ENCODE measurements at places on chromosomes 1 and 21. TPM values are rescaled to one million over a fixed set of nuclear protein-coding genes. Genes with fewer than 3 reads are reported as not detected.
A peak's percentile ranks its signal among the peaks of the same experiment; 100 is the strongest.

Gene ELF3
- not detected for polyA plus RNA-seq

Gene NBPF6
- polyA plus RNA-seq: not detected

Gene CELA3B
- polyA plus RNA-seq: not detected

Gene VN1R5
- not detected for polyA plus RNA-seq

Gene IGFN1
- polyA plus RNA-seq: not detected

Gene CDK18
- not detected for polyA plus RNA-seq

- H3K4me1 ChIP-seq: peaks cover 33% of the 10 kb centered on the region
- peaks cover 47% of the 10 kb centered on the region for H3K36me3 ChIP-seq
- no peak overlapping the region for H3K4me3 ChIP-seq
- no peak for DNase-seq
- no peaks in the 10 kb centered on the region for H3K27me3 ChIP-seq
Measured at GRCh38 chr1:42926879-42927242, 31.8 kb downstream of the SLC2A1 start.

Gene LRRC53
- polyA plus RNA-seq: not detected

DNA sequence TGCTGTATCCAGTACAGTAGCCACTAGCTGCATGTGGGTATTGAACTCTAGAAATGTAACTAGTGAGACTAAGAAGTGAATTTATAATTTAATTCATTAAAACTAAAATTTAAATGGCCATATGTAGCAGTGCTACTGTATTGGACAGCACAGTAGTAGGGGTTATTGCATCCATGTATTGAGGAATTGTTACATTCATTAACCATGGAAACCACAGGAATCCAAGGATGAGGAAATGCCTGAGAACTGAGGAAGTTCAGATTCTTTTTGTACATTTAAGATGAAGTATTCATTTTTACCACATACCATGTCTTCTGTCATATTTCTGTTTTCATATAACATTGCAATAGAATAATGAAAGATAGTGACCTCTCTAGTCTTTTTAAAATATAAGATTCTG lies 2.6 kb downstream of the MTF2 start:
- peaks cover 51% of the 10 kb centered on the region for H3K4me1 ChIP-seq
- H3K4me3 ChIP-seq: peak overlapping the region; percentile 98
- H3K36me3 ChIP-seq: peaks cover 23% of the 10 kb centered on the region
- no peak for DNase-seq

DNA sequence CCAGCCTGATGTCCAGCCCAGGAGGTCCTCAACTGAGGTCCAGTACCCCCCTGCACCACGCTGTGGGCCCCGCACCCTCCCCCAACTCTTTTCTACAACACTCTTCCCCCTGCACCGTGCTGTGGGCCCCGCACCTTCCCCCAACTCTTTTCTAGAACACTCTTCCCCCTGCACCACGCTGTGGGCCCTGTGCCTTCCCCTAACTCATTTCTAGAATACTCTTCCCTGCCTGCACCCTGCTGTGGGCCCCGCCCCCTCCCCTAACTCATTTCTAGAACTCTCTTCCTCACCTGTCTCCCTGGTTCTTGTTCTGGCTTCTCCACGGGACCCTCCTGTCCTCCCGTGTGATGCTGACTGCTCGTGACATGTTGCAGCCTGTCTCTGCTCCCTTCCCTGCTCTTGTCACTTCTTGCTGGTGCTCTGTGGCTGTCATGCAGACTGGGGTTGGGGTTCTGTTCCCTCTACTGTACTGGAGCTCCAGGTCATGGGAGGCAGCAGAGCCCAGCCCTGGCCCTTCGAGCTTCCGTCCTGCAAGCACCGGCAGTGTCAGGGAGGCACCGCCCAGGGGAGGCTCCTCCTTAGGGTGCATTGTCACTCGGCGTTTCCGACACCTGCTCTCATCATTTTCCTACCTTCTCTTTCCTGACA lies 160.1 kb upstream of the COL6A1 start:
- no peak overlapping the region for H3K27ac ChIP-seq
- H3K27me3 ChIP-seq: no peaks in the 10 kb centered on the region
- H3K4me3 ChIP-seq: no peak overlapping the region
- peaks cover 9% of the 10 kb centered on the region for H3K4me1 ChIP-seq

- H3K27me3 ChIP-seq: no peaks in the 10 kb centered on the region
- no peak overlapping the region for H3K4me3 ChIP-seq
- no peak for DNase-seq
- no peak overlapping the region for H3K27ac ChIP-seq
Measured at GRCh38 chr1:44757420-44757819, 17.8 kb downstream of the KIF2C start.

Gene USP24
- polyA plus RNA-seq: 7.2 TPM

- no peaks in the 10 kb centered on the region for H3K36me3 ChIP-seq
- H3K27me3 ChIP-seq: peaks cover 15% of the 10 kb centered on the region
- DNase-seq: peak; percentile 51
Measured at GRCh38 chr1:26959722-26960624, at the start of gene KDF1. Gene KDF1, minus strand, starts transcription at chr1:26960468. Its CDS starts 8,088 bp downstream, at chr1:26952380.

DNA sequence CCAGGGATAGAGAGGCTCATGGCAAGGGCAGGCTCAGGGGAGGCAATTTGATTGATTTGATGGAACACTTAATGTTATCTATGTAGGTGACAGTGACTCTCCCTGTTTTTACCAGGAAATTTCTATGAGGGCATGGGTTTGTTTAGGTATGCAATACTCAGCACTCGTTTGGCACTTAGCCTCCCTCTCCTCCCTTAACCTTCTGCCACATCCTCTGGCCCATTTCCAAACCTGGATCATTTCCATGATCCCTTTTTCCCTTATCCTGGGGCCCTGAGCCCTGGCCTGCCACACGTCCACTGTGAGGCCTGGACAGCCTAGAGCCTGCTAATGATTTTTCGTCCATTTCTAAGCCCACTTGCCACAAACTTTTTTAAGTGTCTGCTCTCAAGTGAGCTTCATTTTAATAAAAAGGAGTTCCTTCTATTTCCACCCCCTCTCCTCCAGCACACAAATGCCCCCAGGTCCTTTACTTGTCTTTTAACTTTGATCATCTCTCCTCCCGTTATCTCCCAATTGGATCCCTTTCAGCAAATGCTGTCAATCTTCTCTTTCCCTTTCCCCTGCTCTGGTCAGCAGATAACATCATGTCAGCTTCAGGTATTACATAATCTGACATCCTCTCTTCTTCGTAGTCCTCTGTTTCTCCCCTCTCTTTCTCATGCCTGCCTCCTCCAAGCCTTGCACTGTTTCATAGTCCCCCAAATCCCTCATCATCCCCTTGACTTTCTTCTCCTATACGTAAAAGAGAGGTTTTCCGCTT lies 37.8 kb upstream of the GADD45A start:
- H3K27ac ChIP-seq: no peak overlapping the region
- H3K4me3 ChIP-seq: no peak overlapping the region
- no peaks in the 10 kb centered on the region for H3K36me3 ChIP-seq
- no peaks in the 10 kb centered on the region for H3K4me1 ChIP-seq
- DNase-seq: no peak

Gene FAM72B
- polyA plus RNA-seq: 1.9 TPM

- no peaks in the 10 kb centered on the region for H3K27me3 ChIP-seq
- no peak for DNase-seq
- no peaks in the 10 kb centered on the region for H3K4me1 ChIP-seq
- no peaks in the 10 kb centered on the region for H3K36me3 ChIP-seq
Measured at GRCh38 chr1:50841791-50842387, 118.2 kb downstream of the FAF1 start.

Gene CYB5RL
- 1.1 TPM for polyA plus RNA-seq

Gene CA6
- 0.41 TPM for polyA plus RNA-seq

DNA sequence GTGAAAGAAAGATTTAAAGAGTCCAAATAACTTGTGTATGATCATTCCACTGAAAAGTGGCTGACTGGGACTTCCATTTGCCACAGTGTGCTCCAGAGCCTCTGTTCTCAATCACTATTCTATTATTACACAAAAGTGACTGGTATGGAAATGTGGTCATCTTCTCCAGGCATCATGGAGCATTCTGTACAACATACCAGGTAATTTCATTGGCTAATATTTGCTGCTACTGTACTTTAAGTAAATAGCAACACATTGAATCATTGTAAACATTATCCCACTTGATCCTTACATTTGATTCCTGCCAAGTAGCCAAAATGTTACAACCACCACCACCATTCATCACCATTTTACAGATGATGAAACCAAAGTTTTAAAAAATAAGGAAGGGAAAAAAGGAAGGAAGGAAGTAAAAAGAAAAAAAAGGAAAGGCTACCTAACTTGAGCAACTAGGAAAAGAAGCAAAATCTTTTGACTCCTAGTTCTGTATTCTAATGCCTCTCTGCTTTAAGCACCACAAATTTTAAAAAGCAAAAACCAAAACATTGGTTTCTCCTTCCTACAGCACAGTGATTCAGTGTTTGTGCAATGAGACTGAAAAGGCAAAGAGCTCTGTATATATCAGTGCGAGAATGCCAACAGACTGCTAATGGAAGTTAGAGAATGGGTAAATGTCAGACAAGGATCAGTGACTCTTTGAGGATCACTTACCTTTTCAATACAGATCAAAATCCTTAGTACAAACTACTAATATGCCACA lies 361.4 kb upstream of the PTBP2 start:
- no peak for DNase-seq
- H3K36me3 ChIP-seq: no peaks in the 10 kb centered on the region
- H3K27ac ChIP-seq: no peak overlapping the region
- no peaks in the 10 kb centered on the region for H3K27me3 ChIP-seq
- no peaks in the 10 kb centered on the region for H3K4me1 ChIP-seq

- H3K27ac ChIP-seq: no peak overlapping the region
- no peak overlapping the region for H3K4me3 ChIP-seq
- DNase-seq: no peak
- H3K27me3 ChIP-seq: no peaks in the 10 kb centered on the region
- H3K36me3 ChIP-seq: no peaks in the 10 kb centered on the region
- H3K4me1 ChIP-seq: no peaks in the 10 kb centered on the region
Measured at GRCh38 chr21:27448960-27449359, 482.1 kb upstream of the ADAMTS5 start.

- H3K27me3 ChIP-seq: no peaks in the 10 kb centered on the region
- H3K4me3 ChIP-seq: no peak overlapping the region
- no peaks in the 10 kb centered on the region for H3K4me1 ChIP-seq
- no peak overlapping the region for H3K27ac ChIP-seq
- no peaks in the 10 kb centered on the region for H3K36me3 ChIP-seq
Measured at GRCh38 chr1:68442006-68442405, 7.7 kb downstream of the RPE65 start.

GRCh38 chr1:40438391-40439015 lies 11.8 kb upstream of the ZFP69B start:
- H3K36me3 ChIP-seq: no peaks in the 10 kb centered on the region
- H3K27me3 ChIP-seq: no peaks in the 10 kb centered on the region
- no peaks in the 10 kb centered on the region for H3K4me1 ChIP-seq
- no peak overlapping the region for H3K4me3 ChIP-seq

GRCh38 chr1:247175458-247175857 lies 3.6 kb upstream of the ZNF124 start:
- no peaks in the 10 kb centered on the region for H3K36me3 ChIP-seq
- no peaks in the 10 kb centered on the region for H3K4me1 ChIP-seq
- no peaks in the 10 kb centered on the region for H3K27me3 ChIP-seq

DNA sequence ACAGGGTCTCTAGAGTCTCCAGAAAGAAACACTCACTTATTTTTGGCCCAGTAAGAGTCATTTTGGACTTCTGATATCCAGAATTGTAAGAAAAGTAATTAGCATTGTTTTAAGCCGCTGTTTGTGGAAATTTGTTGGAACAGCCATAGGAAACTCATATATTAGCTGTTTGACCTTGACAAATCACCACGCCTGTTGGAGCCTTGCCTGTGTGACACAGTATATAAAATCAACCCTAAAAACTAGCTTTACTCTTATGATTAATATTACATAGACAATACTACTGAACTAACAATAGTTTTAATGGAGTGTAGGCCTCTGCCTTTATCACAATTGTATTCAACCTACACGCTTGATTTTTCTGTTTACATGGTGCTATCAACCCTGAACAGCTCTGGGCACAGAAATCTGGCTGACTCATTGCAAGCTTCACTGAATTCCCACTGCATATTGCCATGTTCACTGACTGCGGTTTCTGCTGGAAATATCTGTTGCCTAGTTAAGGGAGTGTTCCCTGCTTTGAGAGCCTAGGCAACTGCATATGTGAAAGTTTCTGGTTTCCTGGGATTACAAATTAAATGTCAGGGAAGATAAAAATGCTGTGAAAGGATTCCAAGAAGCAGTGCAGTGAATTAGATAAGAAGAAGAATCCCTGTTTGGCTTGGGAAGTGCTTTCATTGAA lies 419.5 kb upstream of the DEPDC1 start:
- no peaks in the 10 kb centered on the region for H3K27me3 ChIP-seq
- no peaks in the 10 kb centered on the region for H3K36me3 ChIP-seq
- no peaks in the 10 kb centered on the region for H3K4me1 ChIP-seq
- no peak for DNase-seq

GRCh38 chr1:10530281-10530740 lies 55.6 kb downstream of the PEX14 start:
- H3K36me3 ChIP-seq: peaks cover 2% of the 10 kb centered on the region
- no peak overlapping the region for H3K27ac ChIP-seq
- H3K4me1 ChIP-seq: no peaks in the 10 kb centered on the region
- no peak overlapping the region for H3K4me3 ChIP-seq
- no peak for DNase-seq

DNA sequence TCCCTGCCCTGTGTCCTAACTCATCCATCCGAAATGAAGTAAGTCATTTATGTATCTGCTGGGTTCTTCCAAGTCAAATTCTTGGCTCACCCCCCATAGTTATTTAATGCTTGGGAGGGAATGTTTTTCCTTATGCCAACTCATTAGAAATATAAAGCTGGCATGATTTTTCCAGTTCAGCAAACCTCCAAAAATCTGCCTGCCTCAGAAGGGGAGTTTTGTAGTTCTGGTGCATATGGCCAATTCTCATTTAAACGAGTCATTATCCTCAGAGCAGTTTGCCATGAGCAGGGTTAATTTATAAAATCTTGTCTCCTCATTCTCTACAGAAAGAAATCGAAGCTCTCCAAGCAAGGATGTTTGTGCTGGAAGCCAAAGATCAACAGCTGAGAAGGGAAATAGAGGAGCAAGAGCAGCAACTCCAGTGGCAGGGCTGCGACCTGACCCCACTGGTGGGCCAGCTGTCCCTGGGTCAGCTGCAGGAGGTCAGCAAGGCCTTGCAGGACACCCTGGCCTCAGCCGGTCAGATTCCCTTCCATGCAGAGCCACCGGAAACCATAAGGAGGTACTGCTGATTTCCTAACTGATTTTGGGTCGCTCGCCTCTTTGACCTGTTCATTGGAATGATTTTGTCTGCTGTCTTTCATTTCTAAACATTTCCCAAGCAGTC lies 144.1 kb downstream of the DISC1 start:
- no peak for DNase-seq
- no peaks in the 10 kb centered on the region for H3K27me3 ChIP-seq
- H3K4me1 ChIP-seq: no peaks in the 10 kb centered on the region

DNA sequence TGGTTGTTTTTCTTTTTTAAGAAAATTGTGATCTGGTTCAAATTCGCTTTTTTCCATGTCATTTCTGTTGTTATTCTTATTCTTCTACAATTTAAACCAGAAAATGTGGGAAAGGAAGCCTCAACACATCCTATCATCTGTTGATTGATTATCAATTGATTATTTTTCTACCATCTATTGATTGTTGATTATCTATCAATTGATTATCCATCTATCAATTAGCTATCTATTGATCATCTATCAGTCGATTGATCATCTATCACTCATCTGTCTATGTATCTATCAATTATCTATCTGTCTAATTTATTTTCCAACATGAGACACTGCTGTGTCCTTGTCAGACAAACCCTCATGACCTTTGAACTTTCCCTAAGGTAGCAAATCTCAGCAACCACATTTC lies 136.1 kb upstream of the ARHGEF16 start:
- no peaks in the 10 kb centered on the region for H3K27me3 ChIP-seq
- DNase-seq: no peak
- no peaks in the 10 kb centered on the region for H3K4me1 ChIP-seq
- H3K36me3 ChIP-seq: no peaks in the 10 kb centered on the region
- no peak overlapping the region for H3K4me3 ChIP-seq
- H3K27ac ChIP-seq: no peak overlapping the region

Data from CD4-positive, CD25-positive, alpha-beta regulatory T cell (primary cell).